ENCODE measurements at places on chromosomes 5 and 9. TPM values are rescaled to one million over a fixed set of nuclear protein-coding genes. Genes with fewer than 3 reads are reported as not detected.

The SERF1A gene
- 34.0 TPM for total RNA-seq

- DNase-seq: no peak
Measured at GRCh38 chr5:131228646-131229045, 35.2 kb upstream of the CDC42SE2 start.

DNA sequence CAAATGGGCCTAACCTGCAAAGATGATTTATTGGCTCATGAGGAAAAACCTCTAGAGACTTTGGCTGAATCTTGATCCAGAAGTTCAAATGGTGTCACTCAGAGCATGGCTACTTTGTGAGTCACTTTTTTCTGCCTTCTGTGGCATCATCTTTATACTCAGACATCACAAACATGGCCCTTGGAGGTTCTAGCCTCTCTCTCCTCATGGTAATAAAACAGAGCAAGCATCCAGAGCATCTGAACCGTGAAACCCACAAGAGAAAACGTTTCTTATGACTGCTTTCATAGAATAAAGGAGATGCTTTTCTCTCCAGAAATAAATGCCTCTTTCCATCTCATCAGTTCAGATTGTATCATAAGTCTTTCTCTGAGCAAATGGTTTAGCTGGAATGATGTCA lies 780.3 kb downstream of the KCTD16 start:
- no peak for DNase-seq

DNA sequence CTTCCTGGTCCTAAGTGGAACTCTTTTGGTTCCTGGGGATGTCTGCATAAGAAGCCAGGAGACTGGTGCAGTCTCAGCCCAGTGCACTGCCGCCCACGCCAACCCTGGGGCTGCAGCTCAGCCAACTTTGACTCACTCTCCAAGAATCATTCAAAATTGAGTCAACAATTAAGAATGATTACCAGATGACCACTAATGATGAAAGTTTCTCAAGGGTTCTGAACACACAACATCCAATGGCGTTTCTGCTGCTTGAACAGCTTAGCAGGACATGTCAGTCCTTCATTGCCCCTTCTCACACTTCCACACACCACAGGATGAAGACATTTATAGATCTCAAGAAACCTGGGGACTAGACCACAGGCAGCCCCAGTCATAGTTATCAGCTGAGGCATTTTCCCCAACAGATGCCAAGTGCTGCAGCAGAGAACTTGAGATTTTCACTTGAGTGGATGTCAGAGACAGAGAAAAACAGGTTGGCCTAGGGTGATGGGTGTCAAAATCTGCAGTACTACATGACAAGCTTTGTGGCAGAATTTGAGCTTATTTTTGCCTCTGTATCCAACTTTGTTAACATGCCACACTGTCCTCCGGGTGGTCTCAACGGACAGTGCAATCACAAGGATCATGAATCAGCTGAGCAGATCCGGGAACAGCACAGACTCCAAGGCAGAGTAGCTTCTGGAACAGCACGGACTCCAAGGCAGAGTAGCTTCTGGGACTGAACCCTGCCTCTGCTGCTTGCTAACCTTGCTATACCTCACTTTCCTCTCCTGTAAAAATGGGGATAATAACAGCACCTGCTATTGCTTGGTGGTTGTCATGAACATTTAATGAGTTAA lies 356.1 kb downstream of the SPOCK1 start:
- DNase-seq: no peak

GRCh38 chr5:149702934-149703646 lies 27.0 kb upstream of the PPARGC1B start:
- no peak for DNase-seq

- DNase-seq: no peak
Measured at GRCh38 chr5:121006217-121006616, 542.1 kb downstream of the PRR16 start.

DNA sequence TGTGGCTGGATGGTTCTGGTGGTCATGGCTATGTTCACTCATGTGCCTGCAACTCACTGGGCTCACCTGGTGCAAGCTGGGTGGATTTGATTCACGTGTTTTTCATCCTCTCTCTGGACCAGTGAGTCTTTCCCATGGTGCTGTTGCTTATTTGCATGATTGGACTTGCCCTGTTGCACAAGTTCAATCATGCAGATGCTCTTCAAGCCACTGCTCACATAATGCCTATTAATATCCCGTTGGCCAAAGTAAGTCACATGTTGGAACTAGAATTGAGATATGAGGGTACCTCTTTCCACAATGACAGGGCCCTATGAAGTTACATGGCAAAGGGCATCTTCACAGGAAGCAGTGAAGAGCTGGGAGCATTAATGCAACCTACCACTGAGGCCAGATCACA lies 26.5 kb upstream of the MROH2B start:
- DNase-seq: no peak

DNA sequence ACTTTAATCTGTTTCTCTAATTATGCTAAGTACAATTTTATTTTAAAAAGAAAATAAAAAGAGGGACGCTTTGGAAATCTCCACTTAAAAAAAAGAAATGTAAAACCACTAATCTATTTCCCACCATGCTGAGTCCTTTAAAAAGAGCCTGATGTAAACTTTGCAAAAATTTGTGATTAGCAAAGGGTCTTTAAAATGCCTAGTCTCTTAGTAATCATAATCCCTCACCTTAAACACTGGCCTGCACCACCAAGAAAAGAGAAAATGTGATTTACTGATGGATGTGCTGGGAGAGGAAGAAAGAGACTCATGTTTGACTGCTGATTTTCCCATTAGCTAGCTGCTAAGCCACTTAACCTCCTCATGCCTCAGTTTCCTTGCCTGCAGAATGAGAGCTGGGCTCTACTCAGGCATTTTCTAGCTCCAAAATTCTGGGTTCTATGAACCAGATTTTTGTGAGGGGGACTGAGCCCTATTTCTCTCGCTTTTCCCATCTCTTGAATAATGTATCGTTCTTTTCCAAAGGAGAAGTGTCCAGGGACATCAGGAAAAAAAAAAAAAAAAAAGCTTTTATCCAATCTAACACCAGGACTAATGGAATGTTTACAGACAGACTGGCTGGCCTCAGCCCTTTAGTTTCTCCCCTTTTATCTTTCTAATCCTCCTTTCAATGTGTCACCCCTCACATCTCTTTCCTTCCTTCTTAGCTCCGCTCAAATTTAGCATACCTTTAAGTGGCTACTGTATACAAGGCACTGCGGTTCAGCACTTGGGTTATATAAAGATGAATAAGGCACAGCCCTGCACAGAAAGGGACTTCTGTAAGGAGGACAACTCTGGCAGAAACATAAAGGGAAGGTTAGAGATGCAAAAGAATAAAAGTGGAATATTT lies 312.4 kb downstream of the ARL15 start:
- no peak for DNase-seq

The LRRC19 gene
- total RNA-seq: not detected

The ACTBL2 gene
- not detected for total RNA-seq

The TIMD4 gene
- not detected for total RNA-seq

- DNase-seq: no peak
Measured at GRCh38 chr5:149223081-149223848, 48.4 kb upstream of the AFAP1L1 start.

DNA sequence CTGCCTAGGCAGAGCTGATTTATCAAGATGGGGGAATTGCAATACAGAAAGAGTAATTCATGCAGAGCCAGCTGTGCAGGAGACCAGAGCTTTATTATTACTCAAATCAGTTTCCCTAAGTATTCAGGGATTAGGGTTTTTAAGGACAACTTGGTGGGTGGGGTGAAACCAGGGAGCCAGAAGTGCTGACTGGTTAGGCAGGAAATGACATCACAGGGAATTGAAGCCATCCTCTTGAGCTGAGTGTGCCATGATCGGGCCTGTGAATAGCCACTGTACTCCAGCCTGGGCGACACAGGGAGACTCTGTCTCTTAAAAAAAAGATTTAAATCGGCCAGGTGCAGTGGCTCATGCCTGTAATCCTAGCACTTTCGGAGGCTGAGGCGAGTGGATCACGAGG lies 45.3 kb upstream of the CDK5RAP2 start:
- no peak for DNase-seq

The FOXD4L3 gene
- total RNA-seq: 1.0 TPM

DNA sequence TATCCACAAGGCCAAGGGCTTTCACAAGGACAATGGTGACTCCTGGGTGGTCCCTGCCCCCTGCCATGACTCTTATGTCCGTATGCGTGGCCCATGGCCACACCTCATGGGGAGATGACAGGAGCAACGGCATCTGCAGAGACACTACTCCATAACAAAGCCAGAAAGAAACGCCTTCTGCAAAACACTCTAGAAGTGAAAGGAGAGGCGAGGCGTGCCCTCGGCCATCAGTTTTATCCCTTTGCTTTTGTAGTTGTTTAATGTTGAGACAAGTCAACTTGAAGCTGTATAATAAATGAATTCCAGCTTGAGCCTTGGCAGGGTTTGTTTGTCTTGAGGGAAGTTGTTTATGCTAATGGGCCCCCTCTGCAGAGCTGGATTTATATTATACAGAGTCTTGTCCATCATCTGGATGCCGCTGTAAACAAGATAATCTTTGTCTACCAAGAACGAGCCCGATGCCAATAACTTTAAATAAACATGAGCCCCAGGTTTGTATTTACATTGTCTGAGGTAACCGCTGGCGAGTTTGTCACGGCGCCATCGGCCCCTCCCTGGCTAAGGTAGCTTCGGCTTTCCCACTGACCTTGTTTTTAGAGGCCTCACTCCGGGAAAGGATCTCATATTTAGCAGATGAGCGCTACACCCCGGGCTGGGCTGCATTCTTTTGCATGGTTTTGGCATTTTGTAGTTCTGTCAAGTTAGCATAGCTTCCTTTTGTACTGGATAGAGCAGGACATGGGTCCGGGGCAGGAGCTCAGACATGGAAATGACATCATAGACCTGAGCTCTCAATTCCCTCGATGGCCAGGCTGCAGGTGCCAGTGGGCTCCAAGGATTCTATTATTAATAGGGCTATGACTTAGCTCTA lies 165.3 kb downstream of the ERCC6L2 start:
- no peak for DNase-seq

DNA sequence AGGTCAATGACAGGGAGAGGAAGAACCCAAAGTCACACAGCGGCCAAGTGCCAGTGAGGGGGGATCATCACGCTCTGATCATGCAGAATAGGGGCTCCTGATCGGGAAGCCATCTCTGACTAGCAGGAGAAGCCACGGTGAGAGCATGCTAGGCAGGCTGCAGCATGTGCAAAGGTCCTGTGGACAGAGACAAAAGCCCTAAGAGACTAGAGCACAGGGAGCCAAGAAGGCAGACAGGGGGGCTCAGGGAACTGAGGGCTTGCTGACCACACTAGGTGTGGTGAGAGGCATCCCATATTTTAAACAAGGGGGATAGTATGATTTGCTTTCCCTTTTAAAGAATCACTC lies 195.1 kb downstream of the CDK5RAP2 start:
- no peak for DNase-seq

The IRX4 gene
- not detected for total RNA-seq

- no peak for DNase-seq
Measured at GRCh38 chr9:76654575-76654974, 109.7 kb upstream of the PCA3 start.

GRCh38 chr9:10168241-10168640 lies 444.6 kb downstream of the PTPRD start:
- no peak for DNase-seq

- DNase-seq: no peak
Measured at GRCh38 chr5:6198531-6198930, 179.8 kb downstream of the MED10 start.

The FNBP1 gene
- 77.4 TPM for total RNA-seq

The CCDC171 gene
- total RNA-seq: 17.0 TPM

The WDR38 gene
- not detected for total RNA-seq

DNA sequence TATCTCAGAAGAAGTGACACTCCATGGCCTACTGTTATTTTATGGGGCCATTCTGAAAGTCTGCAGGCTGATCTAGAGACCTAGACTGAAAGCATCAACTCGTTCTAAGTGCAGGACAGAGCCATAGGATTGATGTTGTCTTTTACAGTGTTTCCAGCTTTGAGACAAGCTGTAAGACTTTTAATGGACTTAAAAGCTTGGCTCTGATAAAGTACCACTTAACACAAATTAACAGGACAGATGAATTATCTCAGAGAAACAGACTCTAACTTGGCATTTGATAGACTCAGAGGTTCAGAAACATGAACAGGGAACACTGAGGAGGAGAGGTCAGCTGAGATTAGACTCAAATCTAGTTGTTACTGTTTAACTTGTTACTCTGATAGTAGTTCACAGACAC lies 203.2 kb downstream of the TLR4 start:
- no peak for DNase-seq

DNA sequence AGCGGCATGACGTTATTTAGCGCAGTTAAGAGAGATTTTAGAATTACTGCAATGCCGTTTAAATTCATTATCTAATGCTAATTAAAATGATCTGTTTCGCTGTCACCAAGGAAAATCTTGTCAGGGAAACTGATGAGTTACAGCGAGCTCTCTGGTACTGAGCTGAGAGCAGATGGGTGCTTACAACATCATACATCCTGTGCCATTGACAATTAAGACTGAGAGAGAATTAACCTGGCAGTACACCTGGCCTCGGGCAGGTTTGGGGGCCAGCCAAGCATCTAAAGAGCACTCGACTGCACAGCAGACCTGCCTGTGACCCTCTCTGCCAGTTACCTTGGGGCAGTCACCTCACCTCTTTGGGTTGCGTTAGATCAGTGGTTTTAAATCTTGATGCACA lies 55.0 kb downstream of the PUM3 start:
- no peak for DNase-seq

The ENTPD8 gene
- total RNA-seq: not detected

The TERT gene
- total RNA-seq: not detected
